Glutamatergic neuron (in vitro differentiated cells): ENCODE measurements at places on chromosomes 3 and 15. TPM values are rescaled to one million over a fixed set of nuclear protein-coding genes. Genes with fewer than 3 reads are reported as not detected.

Gene KLF15
- 0.74 TPM for total RNA-seq

Gene AP3B2
- 218 TPM for total RNA-seq

- DNase-seq = no peak
Observed at GRCh38 chr3:10437995-10438901, 67.1 kb downstream of the ATP2B2 start.

DNA sequence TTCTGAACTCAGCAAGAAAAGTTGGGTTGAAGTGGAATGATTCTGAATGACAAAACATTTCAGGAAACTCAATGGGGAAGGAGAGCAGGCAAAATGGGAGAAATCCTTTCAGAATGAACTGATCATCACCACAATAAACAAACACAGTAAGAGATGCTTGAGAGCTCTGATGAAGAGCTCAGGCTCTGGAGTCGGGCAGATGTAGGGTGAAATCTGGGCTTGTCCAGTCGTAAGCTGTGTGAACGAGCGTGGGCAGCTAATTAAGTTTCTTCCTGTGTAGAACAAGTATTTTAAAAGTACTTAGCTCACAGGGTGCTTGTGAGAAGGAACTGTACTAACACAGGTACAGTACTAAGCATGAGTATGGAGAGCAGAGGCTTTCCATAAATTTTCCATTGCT, 406.2 kb downstream of the FOXP1 start:
- no peak for DNase-seq

- DNase-seq = no peak
Observed at GRCh38 chr3:46993986-46994385, 14.5 kb downstream of the NBEAL2 start.

GRCh38 chr3:13054341-13055285, 18.6 kb downstream of the IQSEC1 start:
- no peak for DNase-seq

- DNase-seq = no peak
Observed at GRCh38 chr3:16059081-16059537, 115.4 kb upstream of the GALNT15 start.

DNA sequence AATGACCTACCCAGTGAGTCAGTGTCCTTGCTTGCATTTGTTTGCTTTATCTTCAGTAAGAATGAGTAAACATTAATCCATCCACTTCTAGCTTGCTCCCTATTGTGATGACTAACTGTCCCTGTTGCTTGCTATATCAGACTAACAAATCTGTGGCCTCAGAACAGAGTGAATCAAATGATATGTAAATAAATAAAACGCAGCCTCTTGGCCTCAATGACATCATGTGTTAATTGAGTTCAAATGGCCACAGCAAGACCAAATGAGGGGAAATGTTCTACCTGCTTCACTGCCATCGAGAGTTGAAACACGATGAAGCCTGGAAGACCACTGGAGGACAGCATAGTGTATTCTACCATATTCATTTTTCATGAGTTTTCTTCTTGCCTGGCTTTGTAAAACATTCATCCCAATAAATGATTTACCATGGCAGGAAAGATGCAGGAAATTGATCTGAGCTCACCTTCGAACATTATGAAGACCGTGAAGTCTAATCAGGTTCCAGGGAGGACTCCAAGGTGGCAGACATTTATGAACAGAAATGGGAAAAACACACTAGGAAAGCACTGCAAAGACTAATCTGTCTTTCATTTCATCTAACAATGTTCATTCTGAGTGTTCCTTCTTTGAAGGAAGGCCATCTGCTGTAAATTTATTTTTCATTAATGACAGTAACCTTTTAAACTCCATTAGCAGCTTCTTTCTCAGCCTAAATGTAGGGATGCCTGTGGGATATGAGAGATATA, 1144.5 kb downstream of the TUSC7 start:
- DNase-seq = no peak
